ENCODE measurements at places on chromosomes 2 and 18.
A peak's percentile ranks its signal among the peaks of the same experiment; 100 is the strongest.

DNA sequence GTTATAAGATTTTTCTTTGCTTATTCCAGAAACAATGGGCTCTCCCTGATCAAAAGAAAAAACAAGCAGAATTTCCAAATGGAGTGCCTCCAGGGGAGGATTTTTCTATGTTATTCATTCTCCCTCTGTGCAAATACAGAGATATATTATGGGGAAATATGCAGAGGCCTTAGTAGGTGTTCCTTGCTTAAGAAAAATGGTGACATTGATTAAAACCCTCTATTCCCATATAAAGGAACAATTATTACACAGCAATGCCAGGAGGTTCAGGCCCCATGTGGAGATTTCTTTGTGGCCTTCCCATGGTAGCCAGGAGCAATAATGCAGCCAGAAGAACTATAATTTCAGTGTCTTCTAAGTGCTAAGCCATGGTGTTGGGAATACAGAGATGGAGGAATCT lies 255.9 kb upstream of the CXCR4 start:
- DNase-seq: no peak

DNA sequence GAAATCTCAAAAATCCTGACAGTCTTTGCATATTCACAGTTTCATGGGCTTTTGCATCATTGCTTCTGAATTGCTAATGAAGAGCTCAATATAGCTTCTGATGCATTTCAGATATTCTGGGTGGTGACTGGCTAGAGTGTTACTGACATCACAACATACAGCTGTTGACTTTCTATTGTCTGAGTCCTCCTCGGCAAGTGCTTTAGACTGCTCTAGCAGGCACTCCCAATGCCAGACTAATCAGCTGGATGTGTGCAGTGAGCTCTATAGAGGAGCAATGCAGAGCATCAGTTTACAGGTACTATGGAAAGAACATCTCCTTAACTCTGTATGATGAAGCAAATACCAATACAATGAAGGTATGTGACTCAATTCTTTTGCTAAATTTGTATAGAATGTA lies 54.9 kb downstream of the R3HDM1 start:
- no peak for DNase-seq

GRCh38 chr2:200225951-200226350 lies 80.5 kb upstream of the SPATS2L start:
- no peak for DNase-seq

DNA sequence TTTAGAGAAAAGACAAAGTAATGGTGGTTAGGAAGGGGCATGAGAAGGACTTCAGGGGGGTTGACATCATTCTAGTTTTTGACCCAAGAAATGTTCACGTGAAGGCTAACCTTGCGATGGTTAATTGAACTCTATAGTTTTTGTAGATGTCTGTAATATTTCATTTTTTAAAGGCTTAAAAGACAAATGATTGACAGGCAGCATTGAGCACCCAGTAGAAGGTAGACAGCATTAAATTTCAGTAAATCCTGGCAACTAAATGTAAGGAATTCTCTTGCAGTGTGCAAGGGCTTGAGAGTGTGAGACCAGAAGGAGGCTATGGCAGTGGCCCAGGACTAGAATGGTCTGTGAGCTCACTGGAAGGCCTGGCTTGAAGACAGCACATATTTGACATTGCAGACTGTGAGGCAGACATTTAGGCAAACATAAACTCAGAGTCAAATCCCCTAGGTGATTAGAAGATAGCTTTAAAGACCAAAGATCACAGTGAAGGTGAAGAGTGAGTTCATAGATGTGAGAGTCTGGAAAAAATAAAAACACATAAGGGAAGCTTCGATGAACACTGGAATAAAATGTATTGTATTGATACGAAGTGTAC lies 100.1 kb upstream of the MAP4K4 start:
- DNase-seq: no peak

- DNase-seq: no peak
These were observed 218.7 kb upstream of the PIEZO2 start for GRCh38 chr18:11368020-11368419.

GRCh38 chr18:34117319-34117718 lies 107.4 kb downstream of the NOL4 start:
- DNase-seq: no peak

GRCh38 chr18:5197032-5197434 lies at the start of gene AKAIN1:
Gene AKAIN1 (minus strand): TSS chr18:5197257. CDS start chr18:5197053, 204 bp downstream.
- no peak for DNase-seq

DNA sequence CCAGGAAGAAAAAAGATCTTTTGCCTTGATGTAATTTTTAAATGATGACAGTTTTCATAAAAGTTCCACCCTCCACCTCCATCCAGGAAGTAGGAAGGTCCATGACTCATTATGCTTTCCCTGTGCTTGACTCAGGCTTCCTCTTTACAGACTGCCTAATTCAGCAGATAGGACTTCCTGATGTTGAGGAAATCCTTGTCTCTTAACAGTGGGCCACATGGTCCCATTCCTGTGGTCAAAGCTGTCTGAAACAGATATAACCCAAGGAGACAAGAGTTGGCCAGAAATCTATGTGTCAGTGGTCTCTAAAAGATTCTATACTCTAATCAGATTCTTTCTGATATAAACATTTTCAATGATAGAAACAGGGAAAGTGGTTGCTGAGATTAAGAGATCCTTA lies 119.1 kb downstream of the BAZ2B start:
- peak; percentile 2 for DNase-seq

DNA sequence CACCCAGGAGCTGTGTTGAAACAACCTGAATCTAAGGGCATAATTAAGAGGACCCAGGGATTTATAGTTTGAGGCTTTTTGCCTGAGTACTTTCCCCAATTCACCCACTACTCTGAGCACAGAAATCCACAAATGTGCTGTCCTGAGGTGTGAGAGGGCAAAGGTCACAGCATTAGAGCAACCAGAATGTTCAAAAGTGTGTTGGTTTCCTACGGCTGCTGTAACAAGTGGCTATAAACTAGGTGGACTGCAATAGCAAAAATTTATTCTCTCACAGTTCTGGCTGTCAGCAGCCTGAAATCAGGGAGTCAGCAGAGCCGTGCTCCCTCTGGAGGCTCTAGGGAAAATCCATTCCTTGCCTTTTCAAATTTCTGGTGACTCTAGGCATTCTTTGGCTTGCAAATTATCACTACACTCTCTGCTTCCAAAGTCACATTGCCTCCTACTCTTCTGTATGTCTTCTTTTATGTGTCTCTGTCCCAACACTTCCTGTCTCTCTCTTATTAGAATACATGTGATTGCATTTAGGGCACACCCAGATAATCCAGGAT lies 91.4 kb upstream of the TACR1 start:
- no peak for DNase-seq

DNA sequence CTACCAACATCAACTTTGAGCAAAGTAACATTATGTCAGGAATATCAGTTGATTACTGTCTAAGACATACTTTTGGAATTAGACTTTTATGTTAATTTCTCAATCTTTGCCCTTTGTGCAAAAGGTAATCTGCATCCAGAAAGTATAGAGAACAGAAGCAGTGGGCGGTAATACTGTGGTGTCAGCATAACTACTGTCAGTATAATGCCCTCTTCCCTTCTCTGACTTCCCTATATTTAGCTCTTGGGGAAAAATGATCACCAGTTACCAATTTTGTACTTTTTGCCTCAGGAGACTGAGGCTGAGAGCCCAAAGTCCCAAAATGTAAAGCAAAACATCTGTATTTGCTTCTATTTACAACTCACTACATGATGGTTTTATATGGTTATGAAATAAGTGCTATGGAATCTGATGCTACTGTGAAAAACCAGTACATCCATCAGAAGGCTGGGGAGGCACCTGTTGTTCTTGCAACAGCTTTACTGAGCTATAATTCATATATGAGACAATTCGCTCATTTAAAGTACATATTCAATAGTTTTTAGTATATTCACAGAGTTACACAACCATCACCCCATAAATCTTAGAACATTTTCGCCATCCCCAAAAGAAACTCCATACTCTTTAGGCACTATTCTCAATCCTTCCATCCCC lies 51.3 kb upstream of the CD302 start:
- no peak for DNase-seq

DNA sequence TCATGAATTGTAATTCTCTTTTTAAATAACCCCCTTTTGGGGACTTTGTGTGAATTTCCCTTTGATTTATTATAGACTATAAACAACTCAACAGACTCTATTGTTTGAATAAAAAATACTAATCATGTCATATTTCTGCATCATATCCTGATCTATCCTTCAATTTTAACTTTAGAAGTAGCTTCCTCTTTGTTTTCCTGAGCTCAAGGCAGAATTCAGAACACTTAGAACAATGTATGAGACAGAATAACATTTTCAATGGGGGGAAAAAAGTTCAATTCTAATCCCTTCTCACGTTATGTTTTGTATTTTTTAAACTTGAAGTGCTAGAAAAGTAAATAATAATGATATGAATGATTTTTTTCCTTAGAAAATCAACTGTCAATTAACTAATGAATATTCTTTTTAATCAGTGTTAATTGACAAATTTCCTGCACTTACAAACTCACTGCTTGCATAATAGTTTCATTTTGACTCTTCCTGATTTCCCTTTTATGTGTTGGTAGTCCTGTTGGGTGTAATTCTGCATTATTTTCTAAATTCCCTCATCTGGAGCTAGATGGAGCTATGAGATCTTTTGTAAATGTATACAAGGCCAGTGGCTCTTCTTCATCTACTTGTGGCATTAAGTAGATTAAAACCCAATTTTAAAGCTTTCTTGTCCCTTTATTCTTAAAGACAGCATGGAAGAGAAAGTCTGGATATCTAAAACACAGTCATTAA lies 326.1 kb downstream of the PARD3B start:
- peak; percentile 51 for DNase-seq

DNA sequence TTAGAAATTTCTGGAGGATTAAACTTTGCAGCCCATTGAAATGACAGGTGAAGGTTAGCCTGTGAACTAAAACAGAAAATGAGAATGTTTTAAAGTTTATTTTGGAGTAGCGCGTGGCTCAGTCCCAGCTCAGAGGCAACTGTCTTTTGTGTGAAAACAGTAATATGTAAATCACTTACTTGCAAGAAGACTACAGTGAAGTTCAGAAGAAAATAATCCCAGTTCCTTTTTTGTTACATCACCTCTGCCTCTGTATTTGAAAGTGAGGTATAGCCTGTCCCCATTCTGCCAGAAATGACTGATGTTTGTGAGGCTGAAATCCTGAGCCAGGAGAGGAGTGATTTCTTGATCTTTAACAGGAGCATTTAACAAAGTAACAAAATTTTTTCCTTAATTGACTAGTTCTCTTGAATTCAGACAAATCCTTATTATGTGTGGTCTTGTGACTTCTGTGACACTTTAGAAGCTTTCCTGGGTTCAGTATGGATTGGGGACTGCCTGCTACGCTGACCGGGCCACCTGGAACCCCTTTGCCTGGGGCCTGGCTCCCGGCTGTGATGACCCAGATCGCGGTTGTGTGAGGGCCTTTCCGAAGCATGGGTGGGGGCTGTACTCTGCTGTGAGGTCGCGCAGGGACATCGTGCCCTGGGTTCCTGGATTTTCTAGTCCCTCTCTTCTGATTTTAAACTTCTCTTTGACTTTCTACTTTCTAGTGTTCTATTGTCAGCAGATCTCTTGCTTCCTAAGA lies 24.3 kb downstream of the TRAPPC12 start:
- DNase-seq: no peak

- no peak for DNase-seq
These were observed 127.5 kb upstream of the MMADHC start for GRCh38 chr2:149715005-149715592.

DNA sequence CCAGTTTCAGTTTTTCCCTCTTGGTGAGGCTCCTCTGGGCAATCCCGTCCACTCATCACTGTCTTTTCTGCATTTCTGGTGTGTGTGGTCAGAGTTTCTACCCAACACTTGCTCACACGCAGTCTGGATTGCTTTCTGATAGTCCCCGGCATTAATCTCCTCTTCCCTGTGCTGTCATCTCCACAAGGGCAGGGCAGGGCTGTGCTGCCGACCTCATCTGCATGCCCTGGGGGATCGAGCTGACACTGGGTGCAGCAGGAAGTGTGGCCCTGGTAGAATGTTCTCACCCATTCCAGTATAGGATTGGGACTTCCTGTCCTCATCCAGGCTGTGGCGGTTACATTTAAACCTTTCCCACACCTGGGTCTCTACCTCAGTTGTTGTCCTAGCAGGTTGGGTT lies 80.0 kb upstream of the FAM136A start:
- no peak for DNase-seq

DNA sequence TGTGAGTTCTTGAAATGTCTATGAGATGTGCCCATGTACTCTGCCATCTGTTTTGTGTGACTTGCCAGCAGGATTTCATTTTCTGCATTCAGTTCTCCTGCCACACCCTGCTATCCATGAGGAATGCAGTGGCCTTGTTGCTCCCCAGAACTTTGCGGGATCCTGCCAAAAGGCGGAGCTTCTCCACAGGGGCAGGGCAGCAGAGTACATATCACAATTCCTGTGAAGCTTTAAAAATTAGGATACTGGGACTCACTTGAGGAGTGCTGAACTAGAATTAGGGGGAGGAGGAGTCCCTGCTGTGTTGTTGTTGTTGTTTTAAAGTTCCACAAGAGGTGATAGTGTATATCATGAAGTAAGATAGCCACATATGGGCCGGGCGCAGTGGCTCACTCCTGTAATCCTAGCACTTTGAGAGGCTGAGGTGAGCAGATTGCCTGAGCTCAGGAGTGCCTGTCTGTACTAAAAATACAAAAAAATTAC lies 76.4 kb downstream of the TANC1 start:
- no peak for DNase-seq

DNA sequence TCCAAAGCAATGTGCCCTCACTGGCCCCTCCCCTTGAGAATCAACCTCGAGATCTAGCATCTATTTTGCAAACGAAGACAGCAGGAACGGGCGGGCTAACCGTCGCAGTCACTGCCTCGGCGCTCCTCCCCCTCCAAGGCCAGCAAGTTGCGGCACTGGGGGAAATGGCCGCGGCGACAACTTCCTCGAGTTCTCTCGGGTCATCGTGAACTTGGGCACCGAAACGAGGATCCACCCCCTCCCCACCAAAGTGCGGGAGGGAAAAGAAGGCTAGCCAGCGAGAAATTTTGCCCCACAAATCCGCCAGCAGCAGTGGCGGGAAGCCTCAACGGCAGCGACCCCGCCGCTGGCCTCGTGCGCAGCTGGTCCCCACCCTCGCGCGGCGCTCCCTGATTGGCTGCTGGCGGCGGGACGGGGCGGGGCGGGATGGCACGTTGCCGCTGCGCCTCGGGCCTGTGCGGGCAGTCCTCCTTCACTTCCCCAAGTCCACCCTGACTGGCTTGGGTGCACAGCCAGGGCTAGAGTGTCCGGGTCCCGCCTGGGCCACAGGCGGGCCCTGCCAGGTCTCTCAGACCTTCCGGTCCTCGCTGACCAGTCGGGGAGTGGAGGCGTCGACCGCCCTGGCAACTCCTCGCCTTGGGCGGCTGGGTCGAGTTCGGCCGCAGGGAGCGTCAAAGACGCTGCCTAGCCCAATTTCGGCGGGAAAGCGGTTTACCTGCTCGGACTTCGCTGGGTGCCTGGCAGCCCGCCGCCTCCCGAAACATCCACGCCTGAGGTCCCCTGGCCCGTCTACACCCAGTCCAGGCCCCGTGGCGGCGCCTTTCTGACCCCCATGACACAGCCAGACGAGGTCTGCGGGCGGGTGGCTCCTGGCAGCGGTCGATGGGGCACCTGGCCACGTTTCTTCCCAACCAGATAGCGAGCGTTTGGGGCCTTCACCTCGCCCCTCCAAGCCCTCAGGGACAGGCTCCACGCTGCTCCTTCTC lies at the start of gene BOLL:
Gene BOLL (minus strand): TSS at position 364 of the 986 bp plus-strand sequence. CDS start 3,469 bp downstream, outside the sequence.
- no peak for DNase-seq

GRCh38 chr2:138185827-138186226 lies 221.6 kb downstream of the HNMT start:
- no peak for DNase-seq

- DNase-seq: no peak
These were observed 107.7 kb upstream of the MEIS1 start for GRCh38 chr2:66327066-66327740.
